ENCODE measurements at places on chromosomes 2 and 18.

- H3K4me1 ChIP-seq = peaks cover 11% of the 10 kb centered on the region
- H3K4me3 ChIP-seq = no peak overlapping the region
- H3K36me3 ChIP-seq = no peaks in the 10 kb centered on the region
- H3K27me3 ChIP-seq = no peaks in the 10 kb centered on the region
Observed at GRCh38 chr2:182404092-182404491, 22.7 kb downstream of the PDE1A start.

DNA sequence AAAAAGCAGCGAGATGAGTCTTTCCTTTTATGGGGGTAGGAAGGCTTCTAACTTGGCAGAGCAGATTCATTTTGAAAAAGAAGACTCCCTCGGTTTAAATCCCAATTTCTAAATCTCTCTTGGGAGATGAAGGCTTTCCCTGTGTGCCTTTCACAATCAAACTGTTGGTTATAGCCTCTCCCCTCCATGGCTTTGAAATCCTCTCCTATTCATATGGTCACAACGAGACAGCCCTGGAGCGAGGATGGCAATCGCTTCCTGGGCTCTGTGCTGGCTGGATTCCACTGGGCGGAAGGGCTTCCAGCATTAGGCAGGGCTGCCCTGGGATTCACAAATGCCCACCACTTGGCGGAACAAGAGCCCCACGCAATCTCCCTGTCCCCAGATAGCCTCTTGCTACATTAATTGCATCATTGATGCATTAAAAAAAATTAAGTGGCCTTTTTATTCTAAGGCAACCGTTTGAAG lies 1.6 kb downstream of the CAVIN2 start:
- H3K4me1 ChIP-seq = no peaks in the 10 kb centered on the region
- peak overlapping the region; percentile 51 for H3K4me3 ChIP-seq

GRCh38 chr2:16871411-16871810 lies 205.8 kb upstream of the CYRIA start:
- H3K4me1 ChIP-seq = no peaks in the 10 kb centered on the region
- H3K27ac ChIP-seq = no peak overlapping the region
- no peak for DNase-seq
- no peaks in the 10 kb centered on the region for H3K36me3 ChIP-seq

DNA sequence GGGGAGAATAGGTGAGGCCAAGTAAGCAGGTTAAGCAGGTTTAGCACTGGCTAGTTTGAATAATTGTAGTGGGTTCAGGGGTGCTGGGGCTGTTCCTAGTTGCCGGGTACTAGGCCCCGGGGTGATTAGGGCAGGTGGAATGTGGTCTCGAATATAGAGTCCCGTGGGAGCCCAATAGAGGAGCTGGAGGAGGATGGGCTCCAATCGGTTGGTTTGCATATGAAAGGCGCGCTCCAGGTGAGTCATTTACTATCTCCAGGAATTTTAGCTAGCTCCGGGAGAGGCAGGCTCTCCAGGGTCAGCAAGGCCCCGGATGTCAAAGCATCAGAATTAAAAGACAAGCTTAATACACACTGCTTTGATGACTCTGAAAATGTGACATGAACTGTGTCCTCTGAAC lies 304.0 kb downstream of the ZNF521 start:
- H3K27ac ChIP-seq = no peak overlapping the region
- H3K27me3 ChIP-seq = no peaks in the 10 kb centered on the region
- H3K4me3 ChIP-seq = no peak overlapping the region
- H3K4me1 ChIP-seq = no peaks in the 10 kb centered on the region

Measured in ascending aorta (tissue), 2 donors.